ENCODE measurements at places on chromosomes 1 and 21.

DNA sequence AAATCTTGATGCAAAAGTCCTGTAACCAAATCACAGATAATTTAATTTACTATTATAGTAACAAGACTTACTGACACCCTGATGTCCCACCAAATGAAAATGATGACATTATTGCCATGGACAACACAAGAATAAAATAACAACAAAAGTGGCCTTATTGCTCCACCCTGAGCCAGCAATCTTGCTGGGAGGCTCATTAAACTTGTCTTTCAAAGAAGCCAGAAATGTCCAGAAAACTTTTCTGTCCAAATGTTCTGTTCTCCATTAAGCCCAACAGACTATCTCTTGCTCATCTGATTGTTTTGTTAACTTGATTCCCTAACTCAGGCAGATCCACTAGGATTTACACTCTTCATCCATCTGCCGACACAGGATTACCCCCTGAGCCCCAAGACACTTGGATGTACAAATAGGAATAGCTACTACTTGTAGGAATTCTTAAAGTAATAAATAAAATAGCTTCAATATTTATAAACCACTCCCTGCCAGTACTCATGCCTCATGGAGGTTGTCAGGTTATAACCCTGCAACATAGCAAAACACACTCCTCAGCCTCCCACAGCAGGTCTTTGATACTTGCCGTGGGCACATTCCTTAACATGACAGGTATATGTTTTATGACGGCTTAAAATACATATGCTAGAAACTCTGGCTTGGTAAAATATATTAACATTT, 84.9 kb downstream of the PTPN14 start:
- no peak for DNase-seq

- DNase-seq = no peak
Measured at GRCh38 chr21:33884376-33885171, 31.0 kb downstream of the ATP5PO start.

- no peak for DNase-seq
Measured at GRCh38 chr1:7326366-7326765, 444.7 kb upstream of the VAMP3 start.

GRCh38 chr1:3185896-3186525, 117.0 kb downstream of the PRDM16 start:
- DNase-seq = no peak

DNA sequence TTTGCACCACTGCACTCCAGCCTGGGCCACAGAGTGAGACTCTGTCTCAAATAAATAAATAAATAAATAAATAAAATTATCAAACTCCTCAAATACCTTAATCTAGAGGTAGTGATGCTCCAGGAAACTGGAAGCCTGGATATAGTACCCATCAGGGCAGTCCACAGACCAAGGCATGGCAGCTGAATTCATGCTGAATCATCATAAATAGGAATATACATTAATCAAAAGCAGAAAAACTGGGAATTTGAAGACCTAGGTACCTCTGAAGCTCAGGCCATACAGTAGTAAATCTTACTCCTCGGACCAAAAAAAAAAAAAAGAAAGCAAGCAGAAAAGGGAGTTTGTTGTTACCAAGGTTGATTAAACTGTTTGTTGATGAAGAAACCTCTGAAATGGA, 184.2 kb upstream of the CHODL start:
- DNase-seq = no peak
